ENCODE measurements at places on chromosomes 11 and 22. TPM values are rescaled to one million over a fixed set of nuclear protein-coding genes. Genes with fewer than 3 reads are reported as not detected.
A peak's percentile ranks its signal among the peaks of the same experiment; 100 is the strongest.

- no peak for DNase-seq
Measured at GRCh38 chr11:126288237-126288636, 5.3 kb downstream of the TIRAP start.

DNA sequence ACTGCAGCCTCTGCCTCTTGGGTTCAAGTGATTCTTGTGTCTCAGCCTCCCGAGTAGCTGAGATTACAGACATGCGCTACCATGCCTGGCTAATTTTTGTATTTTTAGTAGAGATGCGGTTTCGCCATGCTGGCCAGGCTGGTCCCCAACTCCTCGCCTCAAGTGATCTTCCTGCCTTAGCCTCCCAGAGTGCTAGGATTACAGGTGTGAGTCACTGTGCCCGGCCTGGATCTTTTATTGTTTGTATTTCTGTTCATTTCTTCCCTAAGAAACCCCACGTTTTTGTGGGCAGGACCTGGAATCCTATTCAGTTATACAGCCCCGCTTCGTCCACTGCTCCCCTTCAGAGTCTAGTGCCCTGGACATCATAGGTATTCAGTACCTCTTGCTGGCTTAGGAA lies 28.7 kb downstream of the ZBTB16 start:
- DNase-seq, result peak; percentile 19

DNA sequence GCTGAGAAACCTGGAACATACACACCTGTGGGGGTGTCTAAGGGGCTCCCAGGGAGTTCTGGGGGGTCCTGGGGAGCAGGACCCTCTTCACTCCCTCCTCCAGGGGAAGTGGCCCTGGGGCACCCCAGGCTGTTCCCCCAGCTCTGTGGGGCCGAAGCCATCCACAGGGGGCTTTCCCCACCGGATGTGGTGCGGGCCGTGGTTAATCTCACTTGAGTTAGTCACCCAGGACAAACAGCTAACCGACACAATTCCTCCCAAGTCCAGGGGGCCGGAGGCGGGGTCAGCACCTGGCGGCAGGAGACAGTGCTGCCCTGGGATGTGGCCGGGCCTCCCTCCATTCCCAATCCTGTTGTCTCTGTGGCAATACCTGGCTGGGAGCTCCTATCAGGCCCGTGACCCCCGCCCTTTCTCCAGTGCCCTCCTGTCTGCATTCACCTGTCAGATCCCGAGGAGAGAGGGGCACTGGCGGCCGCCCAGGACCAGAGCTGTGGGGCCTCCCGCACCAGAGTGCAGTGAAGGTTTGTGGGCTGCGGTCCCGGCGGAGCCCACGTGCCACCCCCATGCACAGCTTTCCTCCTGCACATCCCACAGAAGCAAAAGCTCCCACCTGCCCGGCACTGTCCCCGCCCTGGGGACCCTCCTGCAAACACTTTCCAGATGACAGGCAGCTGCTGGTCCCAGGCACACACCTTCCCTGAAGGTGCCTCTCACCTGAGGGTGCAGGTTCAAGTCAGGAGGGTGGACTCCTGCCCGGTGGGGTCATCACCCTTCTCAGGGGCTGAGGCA lies 5.2 kb upstream of the MUC5AC start:
- peak; percentile 91 for DNase-seq

GRCh38 chr11:17273668-17274282 lies 2.8 kb upstream of the NUCB2 start:
- DNase-seq, result peak; percentile 40

GRCh38 chr11:12100841-12101242 lies 9.5 kb upstream of the MICAL2 start:
- DNase-seq, result no peak

GRCh38 chr11:709109-709997 lies 3.3 kb downstream of the EPS8L2 start:
- no peak for DNase-seq

GRCh38 chr11:78050964-78051831 lies 12.5 kb upstream of the THRSP start:
- DNase-seq, result peak; percentile 92

GRCh38 chr11:117315285-117316196 lies 515 bp downstream of the BACE1 start:
- DNase-seq, result peak; percentile 13

DNA sequence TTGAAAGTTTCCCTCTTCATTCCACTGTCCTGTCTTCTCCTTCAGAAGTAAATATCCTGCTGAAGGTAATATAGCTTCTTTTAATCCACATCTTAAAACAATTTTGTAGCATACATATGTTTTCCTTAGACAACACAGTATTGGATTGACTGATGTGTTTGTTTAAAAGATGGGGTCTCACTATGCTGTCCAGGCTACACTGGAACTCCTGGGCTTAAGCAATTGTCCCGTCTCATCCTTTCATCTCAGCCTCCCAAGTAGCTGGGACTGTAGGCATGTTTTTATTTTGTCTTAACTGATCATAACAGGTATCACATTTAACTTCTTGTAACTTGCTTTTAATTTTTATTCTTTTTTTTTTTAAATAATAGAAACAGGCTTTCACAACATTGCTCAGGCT lies 55.9 kb downstream of the MRTFA start:
- DNase-seq, result no peak

GRCh38 chr11:29343465-29344333 lies 673.1 kb downstream of the KCNA4 start:
- peak; percentile 56 for DNase-seq

- peak; percentile 41 for DNase-seq
Measured at GRCh38 chr11:119206511-119207414, 624 bp downstream of the CBL start.

- DNase-seq, result peak; percentile 62
Measured at GRCh38 chr22:25777870-25778269, 35.9 kb downstream of the MYO18B start.

- no peak for DNase-seq
Measured at GRCh38 chr11:68897441-68897840, 6.2 kb downstream of the MRPL21 start.

GRCh38 chr11:86589856-86590589 lies 82.4 kb downstream of the ME3 start:
- DNase-seq, result no peak

DNA sequence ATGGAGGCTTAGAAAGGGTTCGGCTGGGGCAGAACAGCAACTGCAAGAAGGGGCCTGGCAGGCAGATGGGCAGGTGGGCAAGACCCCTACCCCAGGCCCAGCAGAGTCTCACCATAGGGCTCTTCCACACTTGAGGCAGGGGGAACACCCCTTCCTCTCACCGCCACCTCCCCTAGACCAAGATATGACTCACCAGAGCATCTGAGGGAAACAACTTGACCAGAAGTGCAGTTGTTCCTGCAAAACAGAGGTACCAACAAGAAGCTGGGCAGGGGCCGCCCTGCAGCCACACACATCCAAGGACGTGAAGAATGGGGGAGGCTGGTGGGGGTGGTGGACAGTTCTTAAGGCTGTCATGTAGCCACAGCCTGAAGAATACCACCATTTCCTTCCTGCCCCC lies 10.9 kb downstream of the TMPRSS5 start:
- no peak for DNase-seq

DNA sequence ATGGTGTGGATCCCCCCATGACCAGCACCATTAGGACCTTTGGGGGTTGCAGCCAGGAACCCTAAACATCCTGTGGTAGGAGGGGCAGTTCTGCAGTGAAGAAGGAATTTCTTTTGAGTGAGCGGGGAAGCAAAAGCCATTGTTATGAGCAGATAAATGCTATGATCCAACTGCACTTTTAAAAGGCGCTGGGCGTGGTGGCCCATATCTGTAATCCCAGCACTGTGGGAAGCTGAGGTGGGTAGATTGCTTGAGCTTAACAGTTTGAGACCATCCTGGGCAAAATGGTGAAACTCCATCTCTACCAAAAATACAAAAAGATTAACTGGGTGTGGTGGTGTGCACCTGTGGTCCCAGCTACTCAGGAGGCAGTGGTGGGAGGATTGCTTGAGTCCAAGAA lies 5.9 kb upstream of the TOMM22 start:
- no peak for DNase-seq

DNA sequence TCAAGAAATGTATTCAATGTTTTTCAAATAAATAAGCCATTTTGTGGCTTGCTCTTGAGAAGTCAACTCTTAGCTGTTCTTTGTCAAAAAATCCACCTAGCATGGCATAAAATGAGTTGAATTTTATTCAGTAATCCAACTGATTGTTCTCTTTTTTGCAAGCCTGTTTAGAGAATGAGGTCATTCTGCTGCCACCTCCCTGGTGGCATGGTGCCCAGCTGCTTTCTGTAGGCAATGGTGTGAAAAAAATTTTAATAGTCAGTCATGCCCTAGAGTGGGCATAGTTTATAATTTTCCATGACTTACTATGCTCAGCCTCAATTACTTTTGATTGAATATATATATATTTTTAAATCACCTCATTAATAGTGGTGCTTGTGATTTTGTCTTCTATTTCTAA lies 177.2 kb downstream of the INSC start:
- DNase-seq, result peak; percentile 39

DNA sequence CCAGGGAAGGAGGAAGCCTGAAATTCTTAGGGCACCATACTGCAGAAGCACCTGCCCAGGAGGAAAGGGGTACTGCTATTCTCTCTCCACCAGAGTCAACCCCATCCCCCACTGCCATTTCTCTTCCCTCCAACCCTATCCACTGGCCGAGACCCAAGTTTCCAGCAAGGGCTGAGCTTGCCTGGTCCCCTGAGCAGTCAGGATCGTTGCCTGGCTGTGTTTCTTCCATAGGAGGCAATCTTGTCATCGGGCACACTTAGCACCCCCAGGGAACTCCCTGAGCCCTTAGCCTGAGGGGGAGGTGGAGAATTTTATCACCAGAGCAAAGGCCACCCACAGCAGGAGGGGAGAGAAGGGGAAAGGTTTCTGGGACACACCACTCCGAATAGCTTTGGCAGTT lies 115.8 kb upstream of the NECTIN1 start:
- DNase-seq, result no peak

GRCh38 chr11:93031386-93031785 lies 61.9 kb downstream of the MTNR1B start:
- DNase-seq, result peak; percentile 88

DNA sequence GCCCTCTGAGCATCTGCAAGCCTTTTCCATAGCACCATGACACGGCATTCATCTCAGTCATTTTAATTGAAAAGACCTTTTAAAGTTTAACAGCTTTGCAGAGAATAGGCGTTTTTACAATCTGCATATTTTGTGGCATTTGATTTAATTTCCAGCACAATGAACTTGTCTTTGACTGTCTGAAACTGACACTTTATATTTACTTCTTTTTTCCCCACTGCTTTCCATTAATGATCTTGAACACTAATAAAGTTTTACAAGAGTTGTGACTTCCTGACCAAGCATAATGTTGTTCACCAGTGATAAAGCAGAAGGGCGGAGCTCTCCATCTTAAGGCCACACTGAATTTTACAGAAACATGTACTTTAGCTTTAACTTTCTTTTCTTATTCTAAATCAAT lies 548.7 kb downstream of the FAM181B start:
- no peak for DNase-seq

DNA sequence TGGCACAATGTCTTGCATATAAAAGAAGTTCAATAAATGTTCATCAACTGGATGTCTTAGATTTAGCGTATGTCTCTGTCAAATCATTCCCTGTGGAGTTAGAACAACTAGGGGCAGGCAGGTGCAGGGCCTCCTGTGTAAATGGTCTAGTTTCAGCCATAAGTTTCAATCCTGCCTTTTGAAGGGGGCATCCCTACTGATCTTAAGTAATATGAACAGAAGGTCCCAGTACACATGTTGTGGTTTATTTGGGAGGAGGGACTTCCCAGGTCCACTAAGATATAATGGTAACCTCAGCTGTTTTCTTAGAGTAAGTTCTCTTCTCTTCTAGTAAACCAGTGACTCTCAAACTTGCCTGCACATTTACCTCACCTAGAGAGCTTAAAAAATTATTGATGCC lies 19.8 kb downstream of the TTC12 start:
- no peak for DNase-seq

DNA sequence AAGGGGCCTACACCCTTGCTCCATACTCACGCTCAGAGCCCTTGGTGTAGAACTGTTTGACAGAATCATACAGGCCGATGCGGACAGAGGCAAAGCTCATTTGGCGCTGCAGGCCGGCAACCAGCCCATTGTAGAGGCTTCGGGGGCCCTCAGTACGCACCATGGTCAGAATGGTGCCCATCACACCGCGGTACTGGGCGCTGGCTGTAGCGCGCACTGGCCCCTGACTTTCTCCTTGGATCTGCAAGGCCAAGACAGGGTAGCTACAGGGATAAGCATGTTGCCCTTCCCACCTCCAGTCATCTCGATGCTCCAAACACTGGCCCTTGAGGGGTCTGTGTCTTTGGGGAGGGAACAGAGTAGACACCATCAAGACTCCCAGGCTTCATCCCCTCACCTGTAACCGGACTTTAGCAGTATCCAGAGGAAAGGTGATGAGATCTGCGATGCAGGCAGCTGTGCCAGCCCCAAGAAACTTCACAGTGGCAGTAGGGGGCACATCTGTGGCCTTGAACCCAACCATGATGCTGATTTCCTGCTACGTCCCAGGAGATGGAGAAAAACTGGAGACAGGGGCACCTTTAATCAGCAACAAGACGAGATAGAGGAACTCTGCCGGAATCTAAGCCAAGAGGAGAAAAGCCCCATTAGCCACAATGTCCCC lies 4.7 kb downstream of the UCP2 start:
- no peak for DNase-seq

- peak; percentile 63 for DNase-seq
Measured at GRCh38 chr22:45785458-45785857, 113.8 kb downstream of the ATXN10 start.

- DNase-seq, result peak; percentile 43
Measured at GRCh38 chr11:103596315-103596714, 440.1 kb upstream of the DDI1 start.

The SLC22A24 gene
- total RNA-seq, result not detected

The BEST1 gene
- total RNA-seq, result 0.96 TPM

The AGBL2 gene
- 1.2 TPM for total RNA-seq

The DAGLA gene
- 3.3 TPM for total RNA-seq

The KRTAP5-7 gene
- total RNA-seq, result not detected

The CHRM1 gene
- total RNA-seq, result not detected

The GGTLC3 gene
- total RNA-seq, result not detected

The SCGB1D2 gene
- not detected for total RNA-seq

The CEP126 gene
- total RNA-seq, result 0.86 TPM

Measured in M059J (cell line).